ENCODE measurements at places on chromosomes 2 and 18.

DNA sequence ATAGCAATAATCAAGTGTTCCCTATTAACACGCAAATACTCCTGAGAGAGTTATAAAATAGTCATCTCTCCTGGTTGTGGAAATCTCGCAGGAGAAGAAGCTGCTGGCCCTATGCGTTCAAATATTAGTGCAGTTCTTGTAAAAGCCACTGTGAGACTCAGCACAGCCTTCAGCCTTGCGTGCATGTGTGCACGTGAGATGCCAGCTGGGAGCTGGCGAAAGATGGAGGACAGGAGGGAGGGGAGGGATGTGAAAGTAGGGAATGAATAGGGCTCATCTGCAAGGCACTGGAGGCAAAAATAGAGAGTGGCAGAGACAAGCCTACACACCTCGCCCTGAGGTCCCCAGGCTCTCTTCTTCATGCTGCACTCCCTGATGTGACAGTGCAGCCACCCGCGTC is 126.5 kb downstream of the INO80D start:
- DNase-seq, result no peak

DNA sequence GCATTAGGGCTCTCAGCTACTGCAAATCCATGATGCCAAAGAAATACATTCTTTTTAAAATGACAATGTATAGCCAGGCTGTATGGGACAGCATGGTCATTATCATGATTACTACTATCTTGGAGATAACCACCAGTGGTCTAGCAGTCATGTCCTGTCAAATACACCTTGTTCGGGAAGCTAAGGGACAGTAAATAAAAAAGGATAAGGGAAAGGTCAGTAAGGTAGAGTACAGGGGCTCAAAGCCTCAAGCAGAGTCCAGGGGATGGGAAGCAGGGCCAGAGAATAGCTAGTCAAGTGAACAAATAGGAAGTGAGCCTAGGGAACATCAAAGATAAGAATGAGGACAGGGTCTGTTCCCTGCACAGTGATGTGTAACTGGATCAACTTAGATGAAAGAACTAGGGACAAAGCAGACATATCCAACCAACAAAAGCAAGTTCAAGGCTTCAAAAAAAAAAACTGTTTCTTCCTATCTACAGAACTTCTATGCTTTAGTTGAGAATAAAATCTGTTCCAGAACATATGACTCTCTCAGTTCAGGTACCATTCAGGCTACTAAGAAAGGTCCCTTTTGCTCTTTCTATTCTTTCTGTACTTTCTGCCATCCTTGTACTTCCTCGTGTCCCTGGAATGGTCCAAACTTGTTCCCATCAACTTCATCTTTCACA is 62.9 kb upstream of the EHBP1 start:
- no peak for DNase-seq

DNA sequence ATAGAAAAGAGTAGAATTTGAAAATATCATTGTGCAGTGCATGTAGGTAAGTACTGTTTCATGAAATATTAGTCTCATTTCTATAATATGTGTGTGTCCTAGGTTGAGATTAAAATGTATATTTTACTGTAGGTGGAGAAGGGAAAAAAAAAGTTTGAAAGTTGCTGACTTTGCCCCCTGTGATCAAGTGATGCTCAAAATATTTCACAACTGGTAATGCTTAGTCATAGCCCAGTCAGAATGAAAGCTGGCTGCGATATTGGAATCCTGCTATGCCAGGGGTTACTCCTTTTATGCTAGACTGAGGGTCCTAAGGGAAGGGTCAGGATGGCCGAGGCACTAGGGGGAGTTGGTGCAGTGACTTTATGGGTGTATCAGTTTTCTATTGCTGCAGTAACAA is 19.5 kb upstream of the CFAP36 start:
- no peak for DNase-seq

- DNase-seq, result no peak
Measured at GRCh38 chr2:107809835-107810234, 16.9 kb upstream of the RGPD4 start.

- DNase-seq, result no peak
Measured at GRCh38 chr2:61125798-61126197, 36.2 kb upstream of the C2orf74 start.

- no peak for DNase-seq
Measured at GRCh38 chr2:44753552-44754285, 187.8 kb upstream of the SIX3 start.

DNA sequence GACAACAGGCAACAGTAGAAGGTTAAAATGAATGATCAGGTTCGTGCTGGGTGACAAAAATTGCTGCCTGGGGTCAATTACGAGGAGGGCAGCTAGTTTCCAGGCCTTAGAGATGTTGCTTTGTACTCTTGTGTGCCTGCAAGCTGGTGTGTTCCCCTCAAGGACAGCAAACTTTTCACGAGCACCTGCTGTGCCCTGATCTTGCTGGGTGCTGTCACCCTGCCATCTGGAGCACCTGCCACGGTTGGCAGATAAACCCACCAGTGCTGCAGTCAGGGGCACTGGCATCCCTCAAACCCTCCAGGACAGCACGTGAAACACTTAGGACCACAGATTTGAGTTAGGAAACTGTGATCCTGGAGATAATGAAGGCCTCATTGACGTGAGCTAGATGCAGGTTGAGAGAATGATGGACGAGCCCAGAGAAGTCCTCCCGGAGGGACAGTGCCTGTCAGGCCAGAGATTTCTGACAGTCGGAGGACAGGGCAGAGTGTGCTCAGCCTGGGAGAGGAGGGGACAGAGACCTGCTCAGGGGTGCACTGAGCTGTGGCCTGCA is 104.3 kb upstream of the RAB12 start:
- no peak for DNase-seq

DNA sequence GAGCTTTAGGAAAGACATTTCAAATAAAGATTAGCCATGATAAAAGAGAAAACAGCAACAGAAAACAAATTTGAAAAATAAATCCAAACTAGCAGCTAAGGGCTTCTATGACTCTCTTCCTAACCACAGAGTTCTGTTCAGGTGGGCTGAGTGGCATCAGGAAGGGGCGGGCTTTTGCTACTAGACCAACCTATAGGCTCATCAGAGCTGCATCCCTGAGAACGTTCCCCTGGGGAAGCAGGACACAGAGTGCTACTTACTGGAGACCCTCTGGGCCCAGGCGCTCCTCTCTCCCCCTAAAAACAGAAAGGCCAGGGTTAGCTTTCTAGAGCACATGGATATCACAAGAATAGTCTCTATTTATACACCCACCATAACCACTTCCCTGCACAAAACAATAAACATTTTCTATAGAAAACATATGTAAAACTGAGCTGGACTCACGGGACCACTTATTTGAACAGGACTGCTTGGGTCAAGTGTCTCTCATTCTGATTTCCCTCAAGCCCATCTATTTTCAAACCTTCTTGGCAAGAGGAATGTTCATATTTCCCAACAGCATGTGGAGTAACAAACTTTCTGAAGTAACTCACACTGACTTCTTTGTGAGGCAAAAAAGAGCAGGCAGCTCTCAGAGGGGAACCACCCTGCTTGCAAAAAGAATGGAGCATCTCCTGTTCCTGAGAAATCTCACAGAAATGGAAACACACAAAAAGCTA is 78.9 kb upstream of the LMAN1 start:
- no peak for DNase-seq

DNA sequence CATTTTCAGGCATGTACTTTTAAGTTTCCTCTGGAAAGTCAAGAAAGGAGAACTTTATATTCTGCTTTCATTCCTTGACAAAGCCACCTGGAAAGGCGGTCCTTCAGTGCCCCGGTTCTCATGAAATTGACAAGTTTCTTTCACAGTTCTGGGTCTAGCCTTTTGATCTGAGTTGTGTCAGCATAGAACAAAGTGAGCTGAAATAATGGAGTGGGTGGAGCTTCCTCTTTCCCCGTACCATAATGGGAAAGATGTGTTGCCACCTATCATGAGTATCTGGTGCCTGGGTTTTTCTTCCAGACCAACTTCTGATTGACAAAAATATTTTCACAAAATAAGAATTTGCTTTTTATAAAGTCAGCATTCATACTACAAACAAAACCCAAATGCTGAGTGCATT is 49.3 kb downstream of the PTRHD1 start:
- no peak for DNase-seq

- DNase-seq, result no peak
Measured at GRCh38 chr2:42298996-42299754, 61.8 kb downstream of the COX7A2L start.

DNA sequence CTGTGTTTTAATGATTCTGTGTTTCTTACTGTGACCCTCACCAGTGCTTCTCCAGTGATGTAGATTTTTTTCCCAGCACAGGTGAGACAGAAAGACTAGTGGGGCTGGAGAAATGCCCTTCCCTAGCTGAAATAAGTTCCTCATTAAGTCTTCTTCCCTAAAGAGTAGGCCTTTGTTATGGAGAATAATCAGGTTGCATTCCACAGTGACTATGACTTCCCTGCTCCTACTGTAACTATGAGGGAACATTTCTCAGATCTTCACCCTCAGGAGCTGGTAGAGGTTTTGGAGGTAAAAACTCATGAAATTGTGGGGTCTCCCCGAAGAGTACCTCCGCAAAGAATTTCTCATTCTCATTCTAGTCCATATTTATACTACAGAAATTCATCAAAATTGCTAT is 286.2 kb downstream of the GRB14 start:
- DNase-seq, result no peak

- DNase-seq, result no peak
Measured at GRCh38 chr2:187869195-187869594, 315.0 kb upstream of the TFPI start.

GRCh38 chr2:86368161-86368824 is 30.9 kb upstream of the REEP1 start:
- peak; percentile 17 for DNase-seq

GRCh38 chr2:1091895-1092585 is 141.4 kb downstream of the SNTG2 start:
- no peak for DNase-seq

DNA sequence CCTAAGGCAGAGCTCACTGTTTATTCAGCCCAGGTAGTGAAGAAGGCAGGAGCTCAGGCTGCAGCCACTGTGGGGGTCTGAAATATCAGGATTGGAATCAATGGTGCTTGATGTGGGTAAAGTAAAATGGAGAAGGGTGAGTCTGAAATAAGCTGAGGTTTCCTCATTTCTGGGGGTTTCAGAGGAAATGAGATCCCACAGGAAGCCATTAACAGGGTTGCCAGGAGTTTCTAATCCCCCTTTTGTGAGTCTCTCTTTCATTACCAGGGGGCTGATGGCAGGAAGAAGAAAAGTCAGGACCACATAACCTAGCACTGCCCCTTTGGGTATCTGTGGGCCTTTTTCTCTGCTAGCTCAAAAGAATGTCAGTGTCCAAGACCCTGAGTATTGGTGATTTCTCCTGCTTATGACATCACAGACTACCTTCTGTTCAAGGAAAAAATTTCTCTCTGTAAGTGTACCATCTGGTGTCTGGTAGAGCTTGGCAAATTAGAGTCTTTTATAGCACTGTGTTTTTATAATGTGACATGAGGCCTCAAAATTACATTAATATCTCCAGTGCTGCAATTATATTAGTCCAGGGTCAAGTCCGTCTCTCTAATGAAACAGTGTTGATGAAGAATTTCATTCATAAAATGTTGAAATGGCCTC is 56.0 kb downstream of the LBH start:
- DNase-seq, result no peak

GRCh38 chr2:171522052-171522787 is at the start of gene CYBRD1:
TSS of gene CYBRD1 (plus strand) at chr2:171522474. CDS start at chr2:171522546, 72 bp downstream.
- peak; percentile 10 for DNase-seq

GRCh38 chr2:221442128-221442527 is 130.0 kb downstream of the EPHA4 start:
- DNase-seq, result no peak

DNA sequence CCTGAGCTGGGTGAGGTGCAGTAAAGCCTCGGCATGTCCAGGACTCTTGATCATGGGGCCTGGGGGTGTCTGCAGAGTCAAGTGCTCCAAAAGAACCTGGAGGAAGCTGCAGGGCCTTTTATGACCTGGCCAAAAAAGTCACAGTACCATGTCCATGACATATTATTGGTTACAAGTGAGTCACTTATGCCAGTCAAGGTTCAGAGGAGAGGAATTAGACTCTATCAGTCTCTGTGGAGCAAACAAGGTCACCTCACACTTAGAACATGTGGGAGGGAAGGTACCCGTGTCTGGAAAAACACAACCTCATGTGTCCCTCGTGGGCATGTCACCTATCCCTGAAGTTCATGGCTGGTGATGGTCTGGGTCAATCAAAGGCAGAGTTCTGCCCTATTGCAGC is 465.7 kb downstream of the FBXO15 start:
- no peak for DNase-seq

- no peak for DNase-seq
Measured at GRCh38 chr18:30806823-30807222, 235.7 kb downstream of the DSC3 start.

DNA sequence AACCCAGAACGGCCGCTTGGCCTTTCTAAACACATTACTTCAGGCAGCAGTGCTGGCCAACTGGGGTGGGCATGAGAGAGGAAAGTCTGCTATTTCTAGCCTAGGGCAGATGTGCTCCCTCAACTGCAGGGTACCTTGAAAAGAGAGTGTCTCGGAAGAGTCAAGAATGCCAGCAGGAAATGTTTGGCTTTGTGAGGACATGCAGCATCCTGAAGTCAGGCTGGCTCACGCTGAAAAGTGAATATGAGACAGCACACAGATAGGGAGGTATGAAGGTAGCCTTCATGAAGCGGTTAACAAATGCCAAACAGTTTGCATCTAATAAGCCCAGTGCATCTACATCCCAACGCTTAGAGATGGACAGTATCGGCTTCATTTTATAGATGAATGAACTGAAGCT is 65.0 kb upstream of the NCKAP5 start:
- DNase-seq, result no peak

- DNase-seq, result no peak
Measured at GRCh38 chr2:68363721-68364120, 1.4 kb upstream of the PLEK start.

GRCh38 chr2:41431756-41432155 is 616.1 kb upstream of the PKDCC start:
- no peak for DNase-seq

DNA sequence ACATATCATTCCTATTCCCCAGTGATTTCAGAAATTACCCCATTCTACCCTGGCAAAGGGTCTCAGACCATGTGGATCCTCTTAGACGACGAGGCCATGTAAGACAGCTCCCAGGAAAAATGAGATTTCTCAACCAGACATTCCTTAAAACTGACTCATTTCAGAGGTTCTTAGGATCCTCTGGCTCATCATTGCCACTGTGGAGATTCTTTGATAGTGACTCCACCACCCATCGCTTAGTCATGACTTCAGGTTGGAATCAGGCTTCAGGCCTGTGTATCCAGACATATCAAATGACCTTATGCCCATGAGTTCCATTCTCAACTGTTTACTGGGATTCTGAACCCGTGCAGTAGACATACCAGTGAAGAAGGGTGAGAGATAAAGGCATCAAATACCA is 245.6 kb upstream of the TCF4 start:
- no peak for DNase-seq

DNA sequence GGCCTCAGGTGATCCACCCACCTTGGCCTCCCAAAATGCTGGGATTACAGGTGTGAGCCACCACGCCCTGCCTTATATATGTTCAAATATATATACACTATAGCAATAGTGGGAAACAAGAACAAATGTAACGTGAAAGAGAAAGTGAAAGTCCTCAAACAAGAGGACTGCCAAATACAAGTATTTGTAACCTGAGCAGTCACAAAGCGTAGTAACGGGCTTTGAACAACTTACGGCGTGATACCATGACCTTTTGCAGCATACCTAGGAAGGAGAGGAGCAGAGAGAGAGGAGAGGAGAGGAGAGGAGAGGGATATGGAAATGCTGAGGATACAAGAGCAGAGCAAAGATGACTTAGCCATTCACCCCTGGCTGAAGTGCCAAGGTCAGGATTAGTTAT is 113.8 kb upstream of the RGPD4 start:
- no peak for DNase-seq
